CD4-positive, alpha-beta T cell treated with Interleukin-21 for 1 hour (primary cell): ENCODE measurements at places on chromosomes 4 and X.

DNA sequence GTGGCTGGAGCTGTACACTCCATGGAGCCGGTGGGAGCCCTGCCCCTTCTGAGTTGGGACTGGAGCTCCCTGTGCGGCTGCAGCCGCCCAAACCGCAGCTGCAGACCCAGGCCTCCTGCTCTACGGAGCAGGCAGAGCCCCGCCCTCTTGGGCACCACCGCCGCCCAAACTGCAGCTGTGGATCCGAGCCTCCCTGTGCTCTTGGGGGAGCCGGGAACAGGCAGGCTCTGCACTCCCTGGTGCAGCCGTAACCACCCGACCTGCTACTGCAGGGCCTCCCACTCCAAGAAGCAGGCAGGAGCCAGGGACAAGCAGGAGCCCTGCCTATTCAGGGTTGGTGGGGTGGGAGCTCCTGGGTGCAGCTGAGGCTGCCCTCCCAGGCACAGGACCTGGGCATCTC lies 237.5 kb upstream of the ATP6AP2 start:
- no peak for DNase-seq

- DNase-seq, result no peak
These were observed 709.8 kb upstream of the HS3ST1 start for GRCh38 chr4:12138488-12138887.

GRCh38 chr4:134018846-134019245 lies 182.7 kb downstream of the PABPC4L start:
- no peak for DNase-seq

DNA sequence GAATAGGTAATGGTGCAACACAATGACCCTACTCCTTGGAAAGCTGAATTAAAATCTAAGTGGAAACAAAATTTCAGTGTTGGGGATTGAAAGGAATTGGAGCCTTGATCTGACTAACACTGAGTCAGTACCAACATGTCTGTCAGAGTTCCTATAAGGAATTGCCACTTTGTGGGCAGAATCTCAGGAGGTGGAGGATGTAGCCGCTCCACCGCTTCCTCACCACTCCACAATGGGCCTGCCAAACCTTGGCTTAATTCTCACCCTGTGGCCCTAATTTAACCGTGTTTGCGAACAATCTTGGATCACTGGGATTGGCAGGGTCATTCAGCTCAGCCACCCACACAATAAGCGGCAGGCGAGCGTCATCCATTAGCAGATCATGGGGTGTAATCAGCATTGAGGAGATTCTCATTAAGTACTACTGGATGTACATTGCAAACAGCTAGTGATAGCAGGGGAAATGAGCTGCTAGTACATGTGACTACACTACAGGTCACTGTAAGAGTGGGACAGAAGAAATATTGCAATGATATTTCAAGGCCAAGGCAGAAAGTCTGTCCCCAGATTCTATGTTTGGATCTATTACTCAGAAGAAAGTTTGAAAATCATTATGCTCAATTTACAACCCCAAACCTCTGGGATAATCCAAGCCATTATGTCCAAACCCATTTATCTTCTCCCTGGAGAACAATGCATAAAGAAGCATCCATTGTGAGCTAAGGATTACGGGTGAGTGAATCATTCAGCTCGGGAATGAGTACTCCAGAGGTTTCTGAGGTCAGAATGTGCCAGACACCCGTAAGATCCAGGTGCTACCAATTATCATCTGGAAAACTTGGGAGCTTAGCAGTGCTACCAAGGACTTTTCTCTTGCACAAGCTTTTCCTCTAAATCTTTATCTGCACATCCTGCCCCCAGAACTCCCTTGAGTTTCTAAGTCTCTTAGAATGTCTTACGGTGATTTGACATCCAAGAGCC lies 5.8 kb downstream of the SRPX start:
- no peak for DNase-seq

GRCh38 chr4:96742332-96743014 lies 902.6 kb downstream of the PDHA2 start:
- DNase-seq, result no peak

DNA sequence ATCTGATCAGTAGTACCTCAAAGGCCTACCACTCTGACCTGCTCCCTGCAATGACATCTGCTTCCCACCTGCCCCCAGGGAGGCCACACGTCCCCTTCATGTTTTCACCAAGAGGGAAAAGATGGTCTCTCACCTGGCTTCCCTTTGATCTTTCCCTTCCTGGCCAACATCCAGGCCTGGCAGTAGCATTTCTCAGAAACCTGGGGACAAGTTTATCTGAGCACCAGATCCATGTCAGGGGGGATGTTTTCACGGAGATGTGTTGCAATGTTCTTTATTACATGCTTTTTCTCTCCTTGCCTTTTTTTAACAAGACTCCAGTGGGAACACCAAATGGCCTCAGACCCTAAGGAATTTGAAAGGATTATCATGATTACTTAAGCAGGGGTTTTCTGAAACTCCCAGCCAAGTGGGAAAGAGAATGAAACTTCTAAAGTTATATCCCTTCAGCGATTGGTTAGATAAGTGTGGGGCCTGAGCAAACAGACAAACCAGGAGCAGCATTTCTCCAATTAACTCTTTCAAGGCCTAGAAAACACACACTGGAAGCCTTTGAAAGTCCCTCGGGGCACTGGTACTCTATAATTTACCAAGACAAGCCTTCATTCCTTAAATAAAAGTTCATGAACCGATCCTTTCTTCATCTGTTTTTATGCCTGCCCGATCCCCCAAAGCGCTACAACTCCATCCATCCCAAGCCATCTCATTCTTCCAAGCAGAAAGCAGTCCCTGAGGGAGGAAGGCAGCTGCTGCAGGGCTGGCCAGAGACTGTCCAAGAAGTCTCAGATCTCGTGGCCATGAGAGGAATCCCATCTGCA lies 94.1 kb downstream of the BCOR start:
- DNase-seq, result no peak

GRCh38 chr4:3111461-3111860 lies 37.0 kb downstream of the HTT start:
- no peak for DNase-seq

DNA sequence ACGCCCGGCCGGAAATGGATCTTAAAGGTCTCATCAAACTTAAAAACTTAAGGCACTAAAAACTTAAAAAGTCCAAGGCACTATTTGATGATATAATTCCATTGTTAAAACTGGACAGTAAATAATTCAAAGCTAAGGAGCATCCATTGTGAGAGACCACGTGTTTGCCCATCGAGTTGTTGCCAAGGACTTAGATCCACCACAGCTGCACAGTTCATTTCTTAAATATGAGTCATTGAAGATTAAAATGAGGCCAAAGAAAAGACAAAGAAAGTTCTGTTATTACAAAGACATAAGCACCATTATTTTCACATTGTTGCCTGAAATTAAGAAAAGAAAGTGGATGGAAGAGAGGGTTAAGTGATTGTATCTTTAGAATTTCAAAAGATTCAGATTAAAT lies 411.5 kb upstream of the FTHL17 start:
- DNase-seq, result no peak

- no peak for DNase-seq
These were observed 10.2 kb upstream of the ZNF718 start for GRCh38 chr4:114149-114548.
